ENCODE measurements at places on chromosomes 4 and X.

DNA sequence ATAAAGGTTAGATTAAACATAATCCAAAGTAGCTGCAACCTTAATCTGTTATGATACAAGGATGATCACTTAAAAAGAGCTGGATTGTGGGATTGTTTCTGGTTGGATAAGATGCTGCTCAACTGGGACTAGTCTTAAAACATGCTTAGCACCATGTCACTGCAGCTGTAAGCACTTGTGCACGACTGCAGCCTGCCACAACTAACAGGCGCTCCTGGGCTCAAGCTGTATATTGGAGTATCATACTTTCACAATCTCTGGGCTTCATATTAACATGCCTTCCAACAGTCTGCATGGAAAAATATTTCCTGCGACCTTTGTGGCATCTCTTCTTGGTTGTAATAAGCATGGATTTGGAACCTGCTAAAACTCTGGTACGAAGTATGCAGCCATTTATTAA is 493.0 kb upstream of the PITX2 start:
- DNase-seq = no peak

DNA sequence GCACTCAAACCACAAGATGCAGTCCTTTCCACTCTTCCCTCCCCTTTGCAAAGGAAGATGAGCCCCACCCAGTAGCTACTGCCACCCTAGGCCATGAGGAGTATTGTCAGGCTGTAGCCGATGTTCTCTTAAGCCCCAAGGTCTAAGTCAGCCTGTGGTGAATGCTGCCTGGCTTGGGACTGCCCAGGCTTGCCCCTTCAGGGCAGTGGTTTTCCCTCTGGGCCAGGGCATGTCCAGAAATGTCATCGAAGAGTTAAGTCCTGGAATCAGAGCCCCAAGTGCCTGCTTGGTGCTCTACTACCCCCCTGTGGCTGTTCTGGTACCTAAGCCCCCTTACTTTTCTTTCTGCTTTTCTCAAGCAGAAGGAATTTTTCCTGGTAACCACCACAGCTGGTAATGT is 11.8 kb upstream of the PGK1 start:
- peak; percentile 48 for DNase-seq

- no peak for DNase-seq
These were observed 53.7 kb downstream of the SEPSECS start for GRCh38 chr4:25106363-25107151.

- DNase-seq = no peak
These were observed 190.1 kb downstream of the ZNF330 start for GRCh38 chr4:141410839-141411238.

- DNase-seq = no peak
These were observed 206.6 kb downstream of the ADGRL3 start for GRCh38 chr4:61406677-61407076.

DNA sequence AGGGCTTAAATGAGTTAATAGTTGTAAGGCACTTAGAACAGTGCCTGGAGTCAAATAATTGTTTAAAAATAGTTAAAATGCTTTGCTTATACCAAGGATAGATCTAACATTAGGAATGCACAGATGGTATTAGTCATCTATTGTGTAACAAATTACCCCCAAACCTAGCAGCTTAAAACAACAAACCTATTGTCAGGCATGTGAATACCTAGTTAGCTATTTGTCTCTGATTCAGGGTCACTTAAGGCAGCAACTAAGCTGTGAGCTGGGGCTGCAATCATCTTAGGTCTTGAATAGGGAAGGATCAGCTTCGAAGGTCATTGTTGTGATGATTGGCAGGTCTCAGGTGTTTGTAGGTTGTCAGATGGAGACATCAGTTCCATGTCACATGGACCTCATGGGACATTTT is 42.4 kb upstream of the AGA start:
- peak; percentile 54 for DNase-seq

DNA sequence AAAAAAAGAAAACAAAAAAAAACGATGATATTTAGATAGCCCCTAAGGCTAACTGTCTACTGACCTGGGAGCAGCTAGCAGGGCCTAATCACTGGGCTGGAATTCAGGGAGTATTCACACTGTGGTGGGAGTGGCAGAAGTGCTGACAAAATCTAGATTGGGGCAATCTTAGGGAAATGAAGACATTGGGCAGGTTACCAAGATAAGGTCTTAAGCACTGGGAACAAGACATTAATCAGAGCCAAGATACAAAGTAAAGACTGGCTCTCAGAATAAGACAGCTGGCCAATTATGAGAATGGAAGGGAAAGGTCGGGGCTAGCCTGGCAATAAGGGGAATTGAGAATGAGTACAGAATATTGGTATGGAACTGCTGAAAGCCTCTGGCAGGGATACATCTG is 100.2 kb upstream of the GRIA3 start:
- no peak for DNase-seq

DNA sequence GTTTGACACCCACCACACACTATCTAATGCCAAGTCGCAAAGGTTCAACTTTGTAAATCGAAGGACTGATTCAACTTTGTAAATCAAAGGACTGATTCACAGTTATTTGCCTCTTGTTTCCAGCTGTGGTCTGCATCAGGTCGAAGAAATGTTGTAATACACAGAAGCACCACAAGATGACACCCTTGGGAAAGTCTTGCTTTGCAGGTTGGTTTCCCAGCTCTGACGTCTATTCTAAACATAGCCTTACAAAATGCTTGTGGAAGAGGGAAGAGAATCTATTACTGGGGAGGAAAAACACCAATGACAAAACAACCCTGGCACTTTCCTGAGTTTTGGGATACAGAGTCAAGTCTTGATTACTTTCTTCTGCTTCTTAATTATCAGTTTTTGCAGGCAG is 35.3 kb downstream of the SUPT20HL1 start:
- DNase-seq = peak; percentile 72

GRCh38 chr4:41257906-41258305 is 1.2 kb downstream of the UCHL1 start:
- DNase-seq = no peak

DNA sequence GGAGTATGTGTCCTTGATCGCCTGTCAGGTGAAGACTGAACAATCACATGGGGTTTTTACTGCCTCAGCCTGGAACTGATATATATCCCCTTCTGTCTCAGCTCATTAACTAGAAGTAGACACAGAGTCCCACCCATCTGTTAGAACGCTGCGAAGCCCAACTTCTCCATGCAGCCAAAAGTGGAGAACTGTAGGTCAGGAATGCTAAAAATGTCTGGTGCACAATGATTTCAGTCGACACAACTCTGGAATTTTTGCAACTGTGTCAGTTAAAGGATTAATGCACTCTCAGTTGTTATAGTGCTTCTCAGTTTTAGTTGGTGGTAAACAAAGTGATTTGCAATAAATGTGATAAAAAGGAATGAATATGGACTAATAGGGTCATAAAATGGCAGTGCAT is 287.2 kb downstream of the INPP4B start:
- DNase-seq = no peak

- DNase-seq = peak; percentile 62
These were observed 64.3 kb upstream of the GABRE start for GRCh38 chrX:152038804-152039203.

- peak; percentile 74 for DNase-seq
These were observed 50.8 kb upstream of the SETD7 start for GRCh38 chr4:139606579-139607501.

GRCh38 chr4:61143461-61143860 is 56.7 kb upstream of the ADGRL3 start:
- DNase-seq = no peak

DNA sequence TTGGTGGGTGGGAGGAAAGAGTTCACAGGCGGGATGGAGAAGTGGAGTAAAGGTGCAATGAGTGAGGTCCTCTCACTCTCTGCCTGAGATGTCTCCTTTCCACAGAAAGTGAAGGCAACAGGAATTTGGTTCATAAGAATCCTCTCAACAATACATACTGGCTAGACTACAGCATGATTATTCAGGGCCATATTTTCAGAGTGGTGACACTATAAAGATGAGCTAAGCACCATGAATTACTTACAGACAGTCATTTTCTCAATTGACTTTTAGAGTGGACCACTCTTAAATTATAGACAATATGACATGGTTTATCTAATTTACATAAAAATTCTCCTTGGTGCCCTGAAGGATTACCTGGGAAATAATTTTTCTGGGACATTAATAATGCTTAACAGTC is 286.1 kb upstream of the MAD2L1 start:
- no peak for DNase-seq

GRCh38 chr4:78951862-78952472 is 12.7 kb upstream of the PAQR3 start:
- DNase-seq = peak; percentile 29

GRCh38 chr4:171007618-171008390 is 805.4 kb upstream of the GALNTL6 start:
- no peak for DNase-seq

GRCh38 chr4:152224721-152225420 is 311.0 kb downstream of the FBXW7 start:
- no peak for DNase-seq

DNA sequence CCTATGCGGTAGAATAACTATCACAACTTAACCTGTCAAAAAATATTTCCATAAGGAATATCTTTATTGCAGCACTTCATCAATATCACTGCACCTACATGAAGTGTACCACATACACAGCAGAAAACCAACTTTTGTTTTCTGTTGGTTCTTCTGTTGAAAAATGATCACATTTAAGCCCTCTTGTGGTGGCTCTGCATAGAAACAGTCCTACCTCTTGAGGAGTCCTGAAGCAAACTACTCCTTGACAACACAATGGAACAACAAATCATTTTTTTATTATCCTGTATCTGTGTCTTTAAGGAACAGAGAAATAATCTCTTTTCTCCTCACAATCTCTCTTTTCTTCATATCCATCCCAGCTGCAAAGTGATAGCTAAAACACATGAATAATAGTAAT is 39.8 kb upstream of the ATOH1 start:
- peak; percentile 38 for DNase-seq

GRCh38 chr4:26015133-26015651 is 101.2 kb downstream of the SMIM20 start:
- peak; percentile 31 for DNase-seq

GRCh38 chrX:51837451-51837850 is 56.0 kb upstream of the MAGED1 start:
- DNase-seq = no peak

DNA sequence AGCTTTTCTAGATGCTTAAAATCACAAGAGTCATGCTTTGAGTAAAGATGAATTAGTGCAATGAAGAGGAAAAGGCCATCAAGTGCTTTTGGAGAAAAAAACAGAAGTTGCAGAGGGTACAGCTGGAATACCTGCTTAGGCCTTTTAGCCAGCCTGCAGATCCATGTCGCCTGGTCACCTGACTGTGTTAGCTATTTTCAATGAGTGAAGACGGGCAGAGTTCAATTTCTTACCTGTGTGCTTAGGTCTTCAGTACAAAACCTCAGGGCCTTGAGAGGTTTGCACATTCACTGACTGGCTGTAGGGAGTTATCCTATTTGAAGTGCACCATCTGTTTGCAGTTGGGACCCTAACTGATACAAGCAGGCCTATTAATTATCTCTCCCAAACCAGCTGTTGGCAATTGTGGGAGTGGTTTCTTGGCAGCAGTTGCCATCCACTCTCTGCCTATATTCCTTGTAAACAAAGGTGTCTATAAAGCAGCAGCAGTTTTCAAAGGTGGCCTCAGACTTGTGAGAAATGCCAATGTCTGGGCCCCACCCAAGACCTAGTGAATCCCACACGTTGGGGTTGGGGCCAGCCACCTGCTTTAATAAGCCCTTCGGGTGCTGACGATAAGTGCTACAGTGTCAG is 16.3 kb upstream of the FAT1 start:
- no peak for DNase-seq

- DNase-seq = peak; percentile 37
These were observed 179.2 kb downstream of the SLC7A11 start for GRCh38 chr4:138062929-138063328.

- DNase-seq = no peak
These were observed 45.0 kb upstream of the MSANTD1 start for GRCh38 chr4:3203971-3204431.

- no peak for DNase-seq
These were observed 46.1 kb upstream of the BMPR1B start for GRCh38 chr4:94711635-94712034.

DNA sequence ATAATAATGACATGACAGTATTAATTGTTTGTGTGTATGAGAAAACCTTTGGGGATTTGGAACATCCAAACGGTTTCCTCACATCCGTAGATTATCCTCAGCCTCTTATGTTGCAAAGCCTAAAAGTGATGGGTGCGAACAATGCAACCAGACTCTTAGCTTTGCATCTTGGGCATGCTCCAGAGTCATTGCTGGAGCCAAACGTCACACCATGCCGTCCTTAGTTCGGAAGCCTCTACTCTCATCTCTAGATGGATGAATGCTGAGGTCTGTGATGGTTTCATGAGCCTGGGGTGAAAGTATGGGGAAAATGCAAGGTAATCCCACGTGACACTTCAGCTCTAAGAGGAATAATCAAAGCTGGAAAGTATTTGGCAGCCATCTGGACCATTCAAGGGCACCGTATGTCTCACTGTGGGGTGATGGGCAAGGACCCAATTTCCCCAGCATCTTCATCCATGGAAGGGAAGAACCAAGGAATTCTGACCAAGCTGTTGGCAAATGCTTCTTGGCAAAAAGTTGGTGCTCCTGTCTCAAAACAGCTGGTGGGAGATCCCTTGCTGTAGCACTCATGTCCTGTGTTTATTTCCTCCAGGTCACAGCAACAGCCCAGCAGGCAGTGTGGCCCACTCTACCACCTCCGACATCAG is 6.3 kb upstream of the RTL5 start:
- no peak for DNase-seq

DNA sequence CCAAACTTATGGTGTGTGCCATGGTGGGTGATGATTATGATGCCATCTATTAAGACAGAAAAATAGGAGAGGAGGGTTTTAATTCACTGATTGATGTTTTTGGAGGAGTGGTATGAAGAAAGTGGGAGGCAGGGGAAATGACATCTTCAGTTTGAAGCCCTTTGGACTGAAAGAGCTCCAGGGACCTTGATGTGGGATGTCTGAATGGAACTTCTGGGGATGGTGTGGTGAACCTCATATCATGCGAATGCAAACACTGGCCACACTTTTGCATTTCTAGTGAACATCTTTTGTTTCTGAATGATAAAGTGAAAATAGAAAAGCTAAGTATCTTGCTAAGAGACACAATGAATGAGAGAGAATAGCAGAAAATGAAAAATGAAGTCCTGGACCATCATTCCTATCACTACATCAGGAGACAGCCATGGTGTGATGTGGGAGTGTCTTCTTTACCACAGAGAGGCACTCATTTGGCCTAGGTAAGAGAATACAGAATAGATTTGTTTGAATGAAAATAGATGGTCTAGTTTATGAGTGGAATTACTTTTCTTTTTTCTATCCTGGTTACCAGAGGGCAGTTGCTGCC is 123.5 kb downstream of the ZNF827 start:
- DNase-seq = no peak

DNA sequence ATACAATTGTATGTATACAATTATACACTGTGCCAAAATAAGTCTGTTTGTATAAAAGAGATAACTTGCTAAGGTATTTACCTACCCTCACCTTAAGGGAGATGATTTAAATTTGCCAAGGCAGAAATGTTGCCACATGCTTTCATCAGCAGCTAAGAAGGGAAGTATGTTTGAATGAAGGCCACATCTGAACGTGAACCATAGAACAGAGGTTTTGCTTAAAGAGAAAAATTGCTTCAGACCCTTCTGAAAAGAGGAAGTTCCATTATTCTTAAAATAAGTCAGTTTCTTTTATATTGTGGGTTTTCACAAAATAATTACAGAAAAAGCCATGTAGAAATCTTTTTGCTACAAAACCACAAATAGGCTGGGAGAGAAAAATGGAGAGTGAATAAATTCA is 621.5 kb upstream of the HTR2C start:
- DNase-seq = no peak

Measured in H4 (cell line).